Skin of body (tissue), 3 donors: ENCODE measurements at places on chromosomes 4 and X. TPM values are rescaled to one million over a fixed set of nuclear protein-coding genes. Genes with fewer than 3 reads are reported as not detected.

DNA sequence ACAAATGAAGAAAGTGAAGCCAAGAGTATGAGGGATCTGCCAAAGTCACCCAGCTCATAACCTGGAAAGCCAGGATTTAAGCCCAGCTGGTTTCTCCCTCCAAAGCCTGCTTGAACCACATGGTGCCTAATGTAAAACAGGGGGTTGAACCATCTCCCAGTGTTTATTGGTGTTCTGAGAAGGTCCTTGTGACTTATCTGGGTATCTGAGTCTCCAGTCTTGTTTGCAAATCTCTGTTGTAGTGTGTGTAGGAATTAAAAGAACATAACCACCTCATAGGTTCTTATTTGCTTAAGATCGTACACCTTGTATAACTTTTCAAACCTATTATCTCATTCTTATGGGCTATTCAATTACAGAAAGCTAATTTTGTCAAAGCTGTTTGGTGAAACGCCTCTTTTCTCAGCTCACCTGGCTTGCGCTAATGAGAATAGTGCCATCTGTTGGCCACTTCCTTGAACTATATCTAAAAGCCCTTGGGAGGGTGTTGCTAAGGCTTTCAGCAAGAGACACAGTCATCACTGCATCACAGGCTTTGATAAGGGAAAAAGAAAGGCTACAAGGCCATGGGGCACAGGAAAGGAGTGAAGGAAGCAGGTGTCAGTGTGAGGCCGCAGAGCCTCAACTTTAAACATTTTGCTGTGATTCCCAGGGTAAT is 34.0 kb downstream of the ETDB start:
- peak; percentile 2 for DNase-seq

DNA sequence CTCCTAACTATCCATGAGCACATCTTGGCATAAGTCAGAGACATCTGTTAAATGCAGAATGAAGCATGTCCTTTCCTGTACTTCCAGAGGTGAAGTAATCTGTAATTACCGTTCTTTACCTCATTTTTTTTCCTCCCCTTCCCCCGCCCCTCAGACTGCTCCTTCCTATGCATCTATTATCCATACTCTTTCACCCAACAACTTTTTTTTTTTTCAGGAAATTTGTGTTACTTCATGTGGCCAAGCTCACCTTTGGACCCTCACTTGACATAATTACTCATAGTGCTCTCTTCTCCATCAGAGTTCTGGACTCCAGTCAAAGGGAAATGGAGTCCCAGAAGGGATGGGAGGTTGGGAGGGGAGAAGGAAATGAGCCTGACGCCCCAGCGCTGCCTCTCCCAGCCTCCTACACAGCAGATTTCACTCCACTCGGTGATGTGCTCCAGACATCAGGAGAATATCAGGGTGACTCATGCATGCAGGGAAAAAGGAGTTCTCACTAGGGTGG is 568.8 kb downstream of the STIM2 start:
- peak; percentile 55 for DNase-seq

GRCh38 chr4:114717432-114717831 is 118.8 kb downstream of the UGT8 start:
- DNase-seq: no peak

SSX4 gene
- not detected for total RNA-seq

DNA sequence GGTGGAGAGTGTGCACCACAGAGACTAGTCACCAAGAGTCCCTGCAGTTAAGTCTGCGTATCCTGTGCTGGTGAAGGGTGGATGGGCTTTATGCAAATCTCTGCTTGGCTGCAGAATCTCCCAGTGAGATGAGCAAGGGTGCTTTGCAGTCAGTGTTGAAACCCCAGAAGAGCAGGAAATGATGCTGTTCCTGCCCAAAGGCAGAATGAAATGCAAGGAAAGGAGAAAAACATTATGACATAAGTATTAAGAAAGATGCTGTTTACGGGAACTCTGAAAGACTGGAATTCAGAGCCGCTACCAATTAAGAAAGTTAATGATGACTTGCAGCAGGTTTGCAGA is 25.4 kb upstream of the ACSL1 start:
- DNase-seq: no peak

HOPX gene
- total RNA-seq: 195 TPM
